Keratinocyte (primary cell): ENCODE measurements at places on chromosomes 5 and 9. TPM values are rescaled to one million over a fixed set of nuclear protein-coding genes. Genes with fewer than 3 reads are reported as not detected.

GRCh38 chr5:12615141-12615820, 711.0 kb upstream of the CTNND2 start:
- no peaks in the 10 kb centered on the region for H3K27me3 ChIP-seq
- DNase-seq = no peak
- no peak overlapping the region for H3K27ac ChIP-seq
- H3K36me3 ChIP-seq = no peaks in the 10 kb centered on the region

DNA sequence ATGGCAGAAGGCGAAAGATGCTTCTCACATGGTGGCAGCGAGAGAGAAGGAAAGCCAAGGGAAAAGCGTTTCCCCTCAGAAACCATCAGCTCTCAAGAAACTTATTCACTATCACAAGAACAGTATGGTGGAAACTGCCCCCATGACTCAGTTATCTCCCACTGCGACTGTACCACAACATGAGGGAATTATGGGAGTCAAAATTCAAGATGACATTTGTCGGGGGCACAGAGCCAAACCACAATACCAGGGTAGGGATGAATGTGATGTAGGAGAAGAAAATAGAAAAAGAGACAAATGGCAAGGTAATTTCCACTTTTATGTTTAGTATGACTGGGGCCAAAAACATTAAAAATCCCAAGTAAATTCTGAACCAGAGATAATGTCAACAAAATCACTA, 216.8 kb downstream of the TRIM36 start:
- H3K27me3 ChIP-seq = no peaks in the 10 kb centered on the region
- H3K4me3 ChIP-seq = no peak overlapping the region
- DNase-seq = no peak

- peak overlapping the region; percentile 74 for H3K27ac ChIP-seq
- H3K36me3 ChIP-seq = peaks cover 4% of the 10 kb centered on the region
- no peaks in the 10 kb centered on the region for H3K27me3 ChIP-seq
- no peak overlapping the region for H3K4me3 ChIP-seq
Observed at GRCh38 chr9:69155341-69156030, 18.6 kb upstream of the TJP2 start.

DNA sequence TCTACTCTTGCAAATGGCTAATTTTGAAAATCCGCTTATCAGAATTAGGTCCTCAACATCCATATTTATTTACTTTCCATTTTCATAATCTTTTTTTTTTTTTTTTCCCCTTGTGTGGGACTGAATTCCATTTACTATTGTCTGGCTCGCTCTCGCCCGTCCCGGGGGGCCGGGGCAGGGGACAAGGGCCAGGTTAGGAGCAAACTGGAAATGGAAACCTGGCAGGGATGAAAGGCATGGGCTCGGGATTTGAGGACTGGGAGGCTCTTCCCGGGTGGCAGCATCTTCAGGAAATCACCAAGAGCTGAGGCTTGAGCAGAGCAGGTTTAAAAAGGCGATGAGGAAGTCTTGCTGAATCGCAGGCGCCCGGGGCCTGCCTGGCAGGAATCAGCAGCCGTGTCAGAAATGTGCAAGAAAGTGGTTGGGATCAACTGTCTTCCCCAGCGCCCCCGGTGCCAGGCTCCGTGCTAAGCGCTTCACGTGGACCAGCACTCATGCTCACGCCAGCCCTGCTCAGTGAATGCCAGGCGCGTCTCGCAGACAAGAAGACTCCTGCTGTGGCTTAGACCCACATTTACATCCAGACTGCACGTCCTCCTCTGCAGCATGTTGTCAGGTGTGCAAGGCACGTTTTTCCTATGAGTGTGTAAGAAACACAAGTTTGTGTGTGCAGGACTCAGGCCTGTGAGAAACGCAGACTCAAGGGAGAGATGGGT, 66.3 kb upstream of the UNC5A start:
- no peak overlapping the region for H3K27ac ChIP-seq
- H3K27me3 ChIP-seq = peaks cover 70% of the 10 kb centered on the region
- H3K4me3 ChIP-seq = no peak overlapping the region
- no peaks in the 10 kb centered on the region for H3K4me1 ChIP-seq
- DNase-seq = no peak
- no peaks in the 10 kb centered on the region for H3K36me3 ChIP-seq

DNA sequence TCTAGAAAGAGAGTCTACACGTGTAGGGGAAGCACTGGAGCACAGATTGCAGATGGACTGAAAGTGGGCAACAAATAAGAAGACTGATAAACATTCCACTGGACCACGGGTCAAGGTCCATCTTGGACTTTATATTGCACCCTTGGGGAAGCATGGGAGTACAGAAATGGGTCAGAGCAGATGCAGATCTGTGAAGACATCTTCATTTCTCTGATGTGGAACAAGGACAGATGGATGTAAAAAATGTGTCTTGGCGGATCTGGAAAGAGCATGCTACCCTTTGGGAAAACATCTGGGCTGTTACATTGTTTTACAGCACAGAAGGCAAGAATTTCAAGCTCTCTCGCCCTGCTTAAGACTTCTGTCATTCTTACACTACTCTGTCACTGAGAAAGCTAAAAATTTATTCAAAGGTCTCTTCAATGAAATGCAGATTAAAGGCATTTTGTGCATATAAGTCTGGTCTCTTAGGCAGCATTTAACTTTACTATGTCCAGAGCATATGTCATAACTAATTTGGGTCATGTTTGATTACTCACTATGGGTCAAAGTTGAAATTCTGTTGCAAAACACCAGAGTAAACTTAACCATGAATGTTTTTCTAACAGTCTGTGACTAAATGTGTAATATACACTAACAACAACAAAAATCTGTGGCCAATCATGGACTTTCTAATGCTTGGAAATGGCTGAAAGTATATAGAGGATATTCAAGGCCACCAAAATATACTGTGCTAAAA, 756.4 kb upstream of the DMAC1 start:
- H3K4me1 ChIP-seq = no peaks in the 10 kb centered on the region
- no peaks in the 10 kb centered on the region for H3K27me3 ChIP-seq
- no peak for DNase-seq
- H3K36me3 ChIP-seq = no peaks in the 10 kb centered on the region

The COX7C gene
- 557 to 764 TPM (median 646 TPM) in 3 replicates for polyA plus RNA-seq

GRCh38 chr5:177040814-177041420, 18.4 kb downstream of the ZNF346 start:
- no peak overlapping the region for H3K27ac ChIP-seq
- H3K4me3 ChIP-seq = no peak overlapping the region
- H3K36me3 ChIP-seq = peaks cover 7% of the 10 kb centered on the region
- H3K27me3 ChIP-seq = no peaks in the 10 kb centered on the region
- no peaks in the 10 kb centered on the region for H3K4me1 ChIP-seq
- DNase-seq = no peak

DNA sequence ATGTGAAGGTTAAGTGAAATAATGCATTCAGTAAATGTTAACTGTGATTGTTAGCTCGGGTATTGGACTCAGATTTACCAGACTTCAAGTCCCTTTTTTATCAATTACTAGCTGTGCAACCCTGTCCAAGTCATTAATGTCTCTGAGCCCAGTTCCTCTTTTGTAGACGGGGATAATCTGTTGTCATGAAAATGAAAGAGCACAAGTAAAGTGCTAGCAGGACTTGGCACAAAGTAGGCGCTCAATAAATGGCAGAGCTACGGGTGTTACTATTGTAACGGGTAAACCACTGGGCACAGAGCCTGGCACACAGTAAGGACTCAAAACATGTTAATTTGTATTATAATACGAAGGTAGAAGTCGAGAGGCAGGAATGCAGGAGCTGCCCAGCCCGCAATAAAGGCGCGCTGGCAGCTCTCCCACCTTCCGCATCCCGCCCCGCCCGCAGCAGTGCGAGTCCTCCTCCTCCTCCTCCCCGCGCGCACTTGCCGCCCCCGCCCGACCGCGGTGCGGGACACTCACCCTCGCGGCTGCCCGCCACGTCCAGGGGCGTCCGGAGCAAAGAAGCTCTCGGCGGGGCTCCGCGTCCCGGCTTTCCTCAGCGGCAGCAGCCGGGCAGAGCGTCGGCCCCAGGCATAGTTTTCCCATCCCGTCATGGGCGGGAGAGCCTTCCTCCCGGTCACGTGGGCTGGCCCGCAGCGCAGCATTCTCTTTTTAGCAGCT, at the start of gene C1QTNF2:
Gene C1QTNF2 (minus strand): TSS at position 637 of the 723 bp plus-strand sequence. CDS start 15,615 bp downstream, outside the sequence.
- H3K27ac ChIP-seq = no peak within 1 kb of the TSS
- H3K4me3 ChIP-seq = peak within 1 kb of the TSS; percentile 41
- no peak for DNase-seq
- H3K4me1 ChIP-seq = peaks cover 8% of the 10 kb centered on the region
- peaks cover 14% of the 10 kb centered on the region for H3K27me3 ChIP-seq
